ENCODE measurements at places on chromosomes 6 and 20.

- no peak for DNase-seq
These were observed 340.4 kb downstream of the CDC5L start for GRCh38 chr6:44727651-44728630.

GRCh38 chr6:134575221-134575620, 257.3 kb upstream of the SGK1 start:
- DNase-seq = no peak

- no peak for DNase-seq
These were observed 3.0 kb downstream of the ADGRF4 start for GRCh38 chr6:47701363-47701762.

GRCh38 chr6:108746836-108747575, 101.2 kb upstream of the ARMC2 start:
- DNase-seq = no peak

DNA sequence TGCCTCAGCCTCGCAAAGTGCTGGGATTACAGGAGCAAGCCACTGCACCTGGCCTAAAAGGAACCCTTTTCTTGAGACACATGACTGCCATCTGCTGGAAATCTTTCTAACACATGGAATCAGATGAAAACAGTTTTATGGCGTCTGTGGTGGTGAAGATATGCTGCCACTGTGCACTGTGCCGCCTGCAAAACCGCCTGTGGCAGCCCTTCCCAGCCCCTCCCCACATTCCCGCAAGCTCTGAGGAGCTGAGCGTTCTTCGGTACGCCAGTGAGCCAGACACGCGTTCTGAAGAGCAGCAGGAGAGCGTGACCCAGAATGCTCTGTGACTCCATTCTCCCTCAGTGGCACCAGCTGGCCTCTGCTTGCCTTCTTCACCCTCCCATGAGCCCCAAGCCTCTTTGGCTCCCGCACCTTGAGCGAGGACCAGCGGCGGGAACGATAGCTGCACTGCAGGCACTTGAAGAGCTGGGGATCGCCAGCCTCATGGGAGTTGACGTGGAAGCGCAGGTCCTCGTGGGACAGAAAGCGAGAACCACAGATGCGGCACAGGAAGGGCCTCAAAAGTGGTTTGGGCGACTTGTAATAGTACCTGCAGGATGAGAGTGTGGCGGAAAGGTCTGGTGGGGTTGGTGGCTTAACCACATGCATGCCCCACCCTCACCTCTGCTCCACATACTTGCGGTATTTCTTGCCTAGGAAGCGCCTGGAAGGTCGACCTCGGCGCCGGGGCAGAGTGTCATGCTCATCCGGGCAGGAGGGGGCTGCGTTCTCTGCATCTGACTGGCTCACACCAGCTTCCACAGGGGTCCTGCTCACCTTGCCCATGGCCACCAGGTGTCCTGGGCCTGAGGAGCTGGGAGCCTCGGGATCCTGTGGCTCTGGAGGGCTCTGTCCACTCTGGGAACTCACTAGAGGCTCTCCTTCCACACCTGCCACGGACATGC, 8.7 kb downstream of the ZNF335 start:
- peak; percentile 86 for DNase-seq

DNA sequence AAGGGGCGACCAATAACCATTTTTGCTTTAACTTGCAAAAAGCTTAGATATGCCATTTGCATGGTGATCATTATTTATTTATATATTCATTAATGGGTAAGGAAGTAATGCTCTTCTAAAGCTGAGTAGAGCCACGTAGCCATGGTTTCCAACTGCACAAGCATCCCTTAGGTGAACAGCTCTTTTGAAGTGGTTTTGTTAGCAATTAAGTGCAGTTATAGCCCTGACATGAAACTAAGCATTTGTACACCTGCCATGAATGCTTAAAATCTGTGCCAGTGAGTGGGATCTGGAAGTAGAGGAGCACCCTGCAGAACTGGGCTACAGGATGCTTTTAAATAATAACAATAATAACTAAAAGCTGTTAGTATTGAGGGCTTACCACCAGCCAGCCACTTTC, 19.1 kb downstream of the TRAF3IP2 start:
- DNase-seq = no peak

- no peak for DNase-seq
These were observed 7.2 kb upstream of the SERPINB1 start for GRCh38 chr6:2848851-2849250.

DNA sequence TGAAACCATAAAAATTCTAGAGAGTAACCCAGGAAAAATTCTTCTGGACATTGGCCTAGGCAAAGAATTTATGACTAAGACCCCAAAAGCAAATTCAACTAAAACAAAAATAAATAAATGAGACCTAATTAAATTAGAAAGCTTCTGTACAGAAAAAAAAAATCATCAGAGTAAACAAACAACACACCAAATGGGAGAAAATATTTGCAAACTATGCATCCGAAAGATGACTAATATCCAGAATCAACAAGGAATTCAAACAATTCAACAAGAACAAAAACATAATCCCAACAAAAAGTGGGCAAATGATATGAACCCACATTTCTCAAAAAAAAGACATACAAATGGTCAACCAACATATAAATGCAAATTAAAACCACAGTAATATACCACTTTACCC, 242.6 kb upstream of the CDYL start:
- no peak for DNase-seq

- DNase-seq = no peak
These were observed 177.6 kb downstream of the JARID2 start for GRCh38 chr6:15423286-15423993.

GRCh38 chr6:36906539-36907325, 21.0 kb downstream of the C6orf89 start:
- no peak for DNase-seq

DNA sequence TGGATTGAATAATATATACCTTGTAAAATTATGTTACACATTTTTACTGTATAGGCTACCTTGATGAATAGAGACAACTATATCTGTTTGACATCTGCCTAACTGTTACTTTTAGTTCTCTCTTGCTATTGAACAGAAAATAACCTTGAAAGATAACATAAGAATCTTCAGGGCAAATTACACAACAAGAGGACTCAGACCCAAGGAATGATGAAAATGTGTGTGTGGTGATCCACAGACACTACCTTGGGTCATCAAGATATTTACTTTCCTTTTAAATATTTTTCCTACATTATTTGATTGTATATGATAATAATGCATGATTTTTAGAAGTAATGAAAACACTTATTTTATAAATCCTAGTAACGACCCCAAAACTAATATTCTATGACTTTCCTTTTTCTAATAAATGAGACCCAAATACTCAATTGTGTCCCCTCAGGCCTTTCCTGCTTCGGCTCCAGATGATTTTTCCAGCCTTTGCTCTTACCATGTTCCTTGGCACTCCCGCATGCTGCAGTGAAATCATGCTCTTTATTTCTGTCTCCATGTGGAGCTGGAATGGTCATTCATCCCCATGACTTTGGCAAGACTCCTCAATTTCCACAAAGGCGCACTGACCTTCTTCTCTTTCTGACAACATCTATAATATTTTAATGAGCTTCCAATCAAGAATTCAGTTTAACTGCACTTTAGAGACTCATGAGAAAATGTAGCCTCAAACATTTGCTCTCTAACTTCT, 187.6 kb downstream of the EPM2A start:
- DNase-seq = no peak

- DNase-seq = no peak
These were observed 150.0 kb downstream of the BTBD3 start for GRCh38 chr20:12067686-12068085.

GRCh38 chr20:18978311-18978710, 164.7 kb downstream of the SCP2D1 start:
- DNase-seq = peak; percentile 3

GRCh38 chr6:81751388-81752083, 945 bp downstream of the TENT5A start:
- peak; percentile 48 for DNase-seq

DNA sequence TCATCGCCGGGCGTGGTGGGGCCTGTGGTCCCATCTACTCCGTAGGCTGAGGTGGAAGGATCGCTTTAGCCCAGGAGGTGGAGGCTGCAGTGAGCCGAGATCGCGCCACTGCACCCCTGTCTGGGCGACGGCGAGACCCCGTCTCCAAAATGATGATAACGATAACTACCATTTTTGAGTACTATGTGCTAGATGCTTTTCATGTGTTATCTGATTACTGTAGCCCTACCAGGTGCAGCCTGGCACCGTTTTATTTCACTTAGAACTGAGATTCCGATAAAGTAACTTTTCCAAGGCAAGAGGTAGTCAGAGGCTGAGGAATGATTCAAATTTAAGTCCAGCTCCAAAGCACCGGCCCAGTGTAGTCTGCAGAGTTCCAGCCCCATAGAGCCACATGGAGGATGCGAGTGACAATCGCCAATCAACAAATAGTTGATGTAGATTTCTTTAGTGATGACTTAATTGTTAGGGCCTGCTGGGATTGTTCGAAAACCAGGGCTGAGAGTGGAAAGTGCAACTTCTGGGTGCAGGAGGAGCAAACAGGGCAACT, 727 bp downstream of the ERMARD start:
- DNase-seq = peak; percentile 33

GRCh38 chr20:21615617-21616080, 89.8 kb upstream of the PAX1 start:
- DNase-seq = peak; percentile 62

DNA sequence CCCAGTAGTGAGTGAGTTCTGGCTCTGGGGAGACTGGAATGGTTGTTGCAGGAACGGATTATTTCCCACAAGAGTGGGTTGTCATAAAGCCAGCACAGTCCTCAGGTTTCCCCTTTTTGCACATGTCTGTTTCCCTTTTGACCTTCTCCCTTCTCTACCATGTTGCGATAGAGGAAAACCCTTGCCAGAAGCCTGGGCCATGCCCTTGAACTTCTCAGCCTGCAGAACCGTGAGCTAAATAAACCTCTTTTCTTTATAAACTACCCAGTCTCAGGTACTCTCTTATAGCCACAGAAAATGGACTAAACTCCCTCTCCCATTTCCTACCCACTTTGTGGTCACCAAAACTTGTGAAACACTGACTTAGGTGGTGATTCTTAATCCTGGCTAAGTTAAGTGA, 7.2 kb upstream of the PPP1R16B start:
- no peak for DNase-seq

DNA sequence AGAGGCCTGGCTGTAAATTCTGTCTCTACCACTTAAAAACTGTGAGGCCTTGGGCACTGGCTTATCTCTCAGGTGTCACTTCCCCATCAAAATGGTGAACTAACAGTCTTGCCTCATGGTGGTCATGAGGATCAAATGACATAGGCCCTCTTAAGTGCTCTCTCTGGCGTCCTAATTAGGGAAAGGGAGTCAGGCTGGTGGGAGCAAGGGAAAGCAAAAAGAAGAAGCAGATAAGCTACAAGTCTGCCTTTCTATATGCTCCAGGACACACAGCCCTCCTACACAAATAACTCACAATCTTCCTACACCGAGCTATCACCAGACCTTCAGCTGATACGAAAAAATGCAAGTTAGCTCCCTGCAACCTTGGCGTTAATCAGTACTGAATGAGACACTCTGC, 19.5 kb upstream of the SLC22A16 start:
- no peak for DNase-seq

DNA sequence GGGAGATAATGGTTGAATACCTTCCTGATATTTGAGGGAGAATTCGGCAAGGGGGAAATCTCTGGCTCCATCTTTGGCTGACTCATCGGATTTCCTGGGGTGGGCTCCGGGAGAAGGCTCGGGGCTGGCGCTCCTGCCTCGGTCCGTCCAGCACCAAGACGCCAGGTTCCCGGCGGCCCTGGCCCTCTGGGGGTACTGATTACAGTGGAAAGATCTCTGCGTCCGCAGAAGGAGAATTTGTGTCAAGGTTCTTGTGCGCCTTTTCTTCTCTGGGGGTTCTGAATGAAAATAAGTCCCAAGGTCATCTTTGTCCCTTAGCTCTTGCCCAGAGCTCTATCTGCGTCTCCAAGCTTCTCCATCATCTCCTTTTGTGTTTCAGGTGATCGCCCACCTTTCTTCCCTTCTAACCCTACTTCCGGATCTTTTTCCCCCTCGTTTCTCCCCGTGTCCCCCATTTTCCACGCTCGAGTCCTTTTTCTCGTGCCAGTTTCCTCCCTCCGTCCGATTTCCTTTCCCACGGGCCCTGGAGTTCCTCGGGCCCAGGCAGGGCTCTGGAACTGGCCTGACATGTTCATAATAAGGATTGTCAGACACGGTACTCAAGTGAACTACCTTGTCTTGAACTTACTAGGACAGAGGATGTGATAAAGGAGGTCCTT, 11.6 kb downstream of the NRN1 start:
- no peak for DNase-seq

GRCh38 chr6:5624256-5624655, 362.9 kb downstream of the FARS2 start:
- no peak for DNase-seq

GRCh38 chr6:159036673-159037072, 8.1 kb downstream of the TAGAP start:
- DNase-seq = no peak

DNA sequence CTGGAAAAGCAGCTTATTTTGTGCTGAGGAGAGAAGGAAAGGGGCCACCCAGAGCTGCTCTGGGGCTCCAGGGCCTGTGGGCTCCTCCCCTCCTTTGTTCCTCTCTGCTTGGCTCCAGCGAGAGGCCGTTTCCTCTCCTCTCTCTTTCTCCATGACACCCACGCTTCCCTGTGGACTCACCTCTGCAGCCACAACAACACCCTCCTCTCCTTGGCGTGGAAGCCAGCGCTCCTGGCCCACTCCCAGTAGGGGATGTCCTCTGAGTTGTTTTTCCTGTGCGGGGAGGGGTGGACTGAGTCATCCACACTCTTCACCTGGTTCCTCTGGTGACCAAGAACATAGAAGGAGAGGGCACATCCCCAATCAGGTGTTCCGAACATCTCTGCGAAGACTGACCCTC, 4.9 kb upstream of the CDSN start:
- DNase-seq = no peak

DNA sequence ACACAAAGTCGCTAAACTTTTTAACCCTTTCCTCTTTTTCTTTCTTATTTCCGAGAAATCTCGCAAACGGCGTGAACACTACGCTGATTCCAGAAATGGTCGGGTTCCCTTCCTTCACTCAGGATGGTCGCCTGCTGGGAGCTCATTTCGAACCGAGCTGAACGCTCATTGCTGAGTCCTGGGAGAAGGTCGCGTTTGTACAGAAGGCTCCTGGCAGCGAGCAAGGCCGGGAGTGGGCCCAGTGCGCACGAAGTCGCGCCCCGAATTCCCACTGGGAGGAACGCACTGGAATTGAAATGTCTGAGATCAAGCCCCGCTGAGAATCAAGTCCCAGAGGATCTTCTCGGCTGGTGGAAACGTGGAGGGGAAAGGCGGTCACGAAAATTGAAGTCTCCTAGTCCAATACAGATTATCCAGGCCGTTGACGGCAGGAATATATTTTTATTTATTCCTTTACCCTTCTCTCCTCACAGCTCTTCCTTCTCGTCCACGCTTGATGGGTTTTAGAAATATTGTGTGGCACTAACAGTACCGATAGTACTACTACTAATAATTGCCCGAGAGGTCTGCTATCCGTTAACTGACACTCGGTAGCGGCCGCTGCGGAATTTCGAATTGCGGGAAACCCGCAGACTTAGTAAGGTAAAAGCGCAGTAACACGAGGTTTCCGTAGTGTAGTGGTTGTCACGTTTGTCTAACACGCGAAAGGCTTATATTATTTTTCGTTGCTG, 207.2 kb upstream of the ZNF184 start:
- DNase-seq = no peak

Data from hematopoietic multipotent progenitor cell treated with erythropoietin and hydrocortisone succinate and interleukin-3 and kit ligand, for 6 days (in vitro differentiated cells).